ENCODE measurements at places on chromosomes 2 and 18.

- no peak for DNase-seq
Observed at GRCh38 chr2:28268386-28268785, 124.3 kb upstream of the FOSL2 start.

- DNase-seq = no peak
Observed at GRCh38 chr2:182020286-182021070, 34.8 kb downstream of the PPP1R1C start.

GRCh38 chr2:1886405-1886992 is 142.2 kb upstream of the PXDN start:
- DNase-seq = peak; percentile 7

DNA sequence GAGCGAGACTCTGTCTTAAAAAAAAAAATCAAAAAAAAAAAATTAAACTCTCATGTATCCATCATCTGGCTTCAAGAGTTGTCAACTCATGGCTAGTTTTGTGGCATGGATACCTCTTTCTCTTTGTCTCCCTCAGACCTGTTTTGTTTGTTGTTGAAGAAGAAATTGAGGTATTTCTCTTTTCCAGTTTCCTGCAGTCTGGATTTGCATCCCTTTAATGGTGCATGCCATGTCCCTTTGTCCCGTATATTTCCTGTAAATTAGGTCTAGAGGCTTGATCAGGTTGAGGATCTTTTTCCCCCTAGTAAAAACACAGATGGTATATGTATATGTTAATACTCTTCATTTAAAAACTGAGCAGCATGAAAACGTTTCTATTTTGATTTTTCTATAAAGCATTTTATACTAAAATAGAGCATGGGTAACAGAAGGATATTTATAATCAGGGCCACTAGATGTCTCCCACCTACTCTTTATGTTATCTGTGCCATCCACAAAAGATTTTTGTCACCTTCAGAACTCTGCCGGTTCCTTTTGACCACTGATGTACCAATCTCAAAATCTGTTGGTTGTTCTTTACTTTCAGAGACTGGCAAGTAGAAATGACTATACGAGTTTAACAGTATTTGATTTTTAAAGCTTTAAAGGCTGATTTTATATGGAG is 80.1 kb downstream of the GALNT1 start:
- DNase-seq = no peak

DNA sequence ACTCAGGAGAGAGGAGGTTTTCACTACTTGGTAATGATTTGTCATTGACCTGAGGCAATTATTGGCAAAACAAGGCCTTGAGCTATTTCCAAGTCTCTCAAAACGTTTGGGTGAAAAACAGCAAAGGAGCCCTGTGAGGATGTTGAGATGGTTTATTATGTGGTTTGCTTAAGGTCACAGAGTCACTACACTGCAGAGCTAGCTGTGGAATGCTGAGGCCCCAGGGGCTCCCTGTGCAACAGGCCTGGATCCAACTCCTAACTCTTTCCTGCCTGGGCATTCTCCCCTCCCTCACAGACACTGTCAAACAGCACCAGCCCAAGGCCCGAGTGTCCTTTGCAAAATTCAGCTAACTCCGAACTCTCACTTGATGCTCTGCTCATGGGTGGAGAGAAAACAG is 754.6 kb upstream of the SOX11 start:
- no peak for DNase-seq

DNA sequence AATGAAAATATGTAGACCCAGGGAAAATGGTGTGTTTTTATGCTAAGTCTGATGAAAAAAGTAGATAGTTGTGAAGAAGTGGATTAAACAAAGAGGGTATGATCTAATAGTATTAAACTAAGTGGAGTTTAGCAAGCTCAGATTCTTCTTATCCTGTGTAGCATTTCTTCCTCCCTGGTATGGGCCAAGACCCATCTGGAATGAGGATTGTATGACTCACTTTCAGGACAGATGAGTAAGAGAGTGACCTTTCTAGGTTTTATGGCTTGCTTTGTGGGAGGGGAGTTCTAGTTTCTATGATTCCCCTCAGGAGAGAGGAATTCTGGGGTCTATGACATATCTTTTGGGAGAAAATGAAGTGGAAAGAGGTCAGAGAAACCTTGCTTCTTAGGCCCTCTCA is 550.1 kb downstream of the SPAG16 start:
- peak; percentile 37 for DNase-seq
